SK-N-SH (cell line): ENCODE measurements at places on chromosomes 12 and 14.

- DNase-seq, result no peak
These were observed 37.4 kb upstream of the PSMA6 start for GRCh38 chr14:35254736-35255135.

DNA sequence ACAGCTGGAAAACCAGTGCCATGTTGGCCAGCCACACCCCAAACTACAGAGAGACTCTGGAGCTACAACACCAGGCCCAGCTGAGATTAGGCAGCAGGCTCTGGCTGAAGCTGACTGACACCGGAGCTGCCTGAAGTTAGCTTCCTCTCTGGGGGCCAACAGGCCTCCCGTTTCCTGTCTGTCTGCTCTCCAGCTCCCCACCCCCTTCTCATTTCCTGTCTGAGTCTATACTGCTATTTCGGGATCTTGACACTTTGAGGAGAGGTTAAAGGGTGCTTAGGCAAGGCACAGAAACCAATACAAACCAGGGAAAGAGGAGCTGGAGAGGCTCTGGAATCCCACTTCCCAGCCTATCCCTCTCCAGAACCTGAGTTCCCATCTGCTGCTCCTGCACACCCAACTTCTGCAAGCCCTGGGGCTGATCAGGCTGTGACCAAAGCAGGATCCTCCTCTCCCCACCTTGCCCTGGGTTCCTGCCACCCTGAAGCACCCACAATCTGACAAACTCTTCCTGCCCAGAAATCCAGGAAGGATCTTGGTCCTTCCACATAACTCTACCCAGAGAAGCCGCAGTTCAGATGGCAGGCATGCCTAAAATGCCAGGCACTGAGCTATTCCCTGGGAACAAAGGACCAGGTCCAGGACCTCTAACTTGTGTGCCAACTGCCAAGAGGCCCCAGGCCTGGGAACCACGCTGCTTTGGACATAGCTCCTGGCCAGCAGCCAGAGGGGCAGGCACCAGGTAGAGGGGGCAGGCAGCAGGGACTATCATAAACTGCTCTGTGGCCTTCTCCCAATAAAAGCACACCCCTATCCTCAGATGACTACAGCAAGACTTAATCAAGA lies 39.9 kb downstream of the PRPF40B start:
- DNase-seq, result peak; percentile 50

GRCh38 chr12:58895053-58895452 lies 25.3 kb downstream of the LRIG3 start:
- DNase-seq, result no peak

- DNase-seq, result no peak
These were observed 78.4 kb upstream of the GZMB start for GRCh38 chr14:24712374-24712773.

DNA sequence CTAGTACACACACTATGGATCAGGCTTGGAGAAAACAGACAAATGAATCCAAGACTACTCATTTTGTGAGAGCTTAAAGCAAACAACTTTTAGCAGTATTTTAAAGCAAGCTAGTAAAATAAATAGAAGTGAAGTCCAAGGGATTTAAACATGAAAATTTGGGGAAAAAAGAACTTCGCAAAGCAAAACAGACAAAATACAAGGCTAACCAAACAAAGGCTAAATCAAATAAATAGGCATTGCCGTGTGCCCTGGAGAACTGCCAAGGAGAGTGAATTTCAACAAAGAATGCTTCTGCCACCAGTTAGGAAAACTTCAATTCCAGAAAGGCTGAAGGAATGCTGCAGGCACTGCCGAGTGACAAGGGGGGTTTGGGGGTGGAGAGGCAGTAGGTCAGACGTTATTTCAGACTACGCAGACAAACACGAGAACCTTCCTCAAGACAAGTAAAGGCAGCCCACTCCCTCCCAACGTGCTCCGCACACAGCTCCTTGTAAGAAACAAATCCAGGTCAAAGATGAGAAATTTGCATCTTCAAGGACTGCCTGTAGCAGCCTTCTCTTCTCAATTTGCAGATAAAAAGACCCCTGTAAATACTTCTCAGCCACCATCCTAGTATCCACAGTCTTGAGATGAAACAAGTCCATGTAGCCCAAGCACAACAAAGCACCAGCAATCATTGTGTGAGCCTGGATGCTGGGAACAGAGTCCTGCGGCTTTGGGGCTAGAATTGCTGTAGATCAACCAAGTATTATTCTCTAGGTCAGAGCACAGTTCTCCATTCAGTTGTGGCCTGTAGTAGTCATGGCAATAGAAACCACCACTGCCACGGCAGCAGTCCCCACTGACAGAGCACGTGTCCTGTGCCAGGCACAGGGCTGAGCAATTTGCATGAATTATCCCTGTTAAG lies 43.3 kb downstream of the EFCAB11 start:
- no peak for DNase-seq

DNA sequence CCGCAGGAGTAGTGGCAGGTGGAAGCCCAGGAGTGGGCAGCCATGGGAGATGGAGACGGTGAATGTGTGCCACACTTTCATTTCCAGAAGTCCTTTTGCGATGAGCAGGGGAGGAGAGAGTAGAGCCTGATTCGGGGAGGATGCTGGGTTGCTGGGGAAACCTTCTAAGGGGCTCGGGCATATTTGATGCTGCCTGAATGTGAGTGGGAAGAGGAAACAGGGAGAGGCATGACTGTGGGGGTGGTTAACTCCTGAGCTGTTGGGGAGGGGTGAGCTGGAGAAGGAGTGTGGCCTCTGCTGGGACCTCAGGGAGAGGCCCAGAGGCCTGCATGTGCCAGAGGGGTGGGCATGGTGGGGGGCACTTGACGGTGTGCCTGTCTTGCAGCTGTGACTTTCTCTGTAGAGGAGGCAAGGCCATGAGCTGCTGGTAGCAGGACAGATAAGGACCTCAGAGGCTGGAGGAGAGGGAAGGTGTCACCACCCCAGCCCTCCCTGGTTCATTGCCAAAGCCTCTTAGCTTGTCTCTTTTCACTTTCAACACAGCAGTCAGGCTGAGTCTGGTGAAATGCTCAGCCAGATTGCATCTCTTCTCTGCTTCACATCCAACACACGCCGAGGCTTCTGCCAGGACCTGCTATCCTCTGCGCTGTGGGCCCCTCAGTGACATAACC lies 11.4 kb downstream of the GLT1D1 start:
- DNase-seq, result peak; percentile 70

DNA sequence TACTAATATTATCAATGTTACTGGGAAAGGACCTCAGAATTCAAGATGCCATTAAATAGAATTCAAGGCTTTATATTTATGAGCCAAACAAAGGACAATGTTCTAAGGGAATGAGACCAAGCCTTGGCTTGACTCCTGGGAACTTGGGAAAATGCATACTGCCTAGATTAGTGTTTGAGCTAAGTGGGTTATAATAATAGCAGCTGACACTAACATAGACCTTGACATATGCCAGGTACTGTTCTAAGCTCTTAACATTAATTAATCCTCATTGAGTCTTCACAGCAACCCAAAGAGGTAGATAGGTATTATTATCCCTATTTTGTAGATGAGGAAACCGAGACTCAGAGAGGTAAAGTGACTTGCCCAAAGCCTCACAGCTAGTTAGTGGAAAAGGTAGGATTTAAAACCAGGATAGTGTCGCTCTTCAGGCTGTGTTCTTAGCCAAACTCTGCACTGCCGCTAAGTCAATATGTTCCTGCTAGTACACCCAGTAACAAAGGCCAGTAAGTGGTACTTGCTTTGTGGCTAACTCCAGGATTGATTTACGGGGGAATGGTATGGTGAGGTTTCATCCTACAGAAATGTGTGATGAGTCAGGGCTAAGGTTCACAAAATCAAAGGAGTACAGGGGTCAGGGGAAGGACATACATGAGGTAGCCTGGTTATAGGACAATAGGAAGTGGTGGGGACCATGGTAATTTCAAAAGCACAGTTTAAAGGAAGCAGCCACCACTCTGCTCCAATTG lies 35.8 kb upstream of the PRKAB1 start:
- no peak for DNase-seq
